Stimulated activated CD8-positive, alpha-beta memory T cell treated with anti-CD3 and anti-CD28 coated beads, Interleukin-15, amount 100 ng/mL, for 4 hours (primary cell): ENCODE measurements at places on chromosomes 13 and 19.

DNA sequence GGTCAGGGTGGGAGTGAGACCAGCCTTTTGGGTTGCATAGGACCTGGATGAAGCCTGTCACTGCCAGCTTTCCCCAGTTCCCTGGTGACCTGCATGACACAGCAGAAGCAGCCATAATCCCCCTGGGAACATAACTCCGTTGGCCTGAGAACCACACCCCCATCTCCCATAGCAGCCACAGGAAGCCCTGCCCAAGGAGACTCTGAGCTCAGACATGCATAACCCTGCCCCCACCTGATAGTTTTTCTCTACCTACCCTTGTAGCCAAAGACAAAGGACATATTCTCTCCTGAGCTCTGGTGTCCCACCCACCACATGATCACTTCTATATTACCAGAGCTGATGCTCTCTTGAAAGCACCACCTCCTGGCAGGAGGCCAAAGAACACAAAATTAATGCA, 413.5 kb upstream of the HTR2A start:
- no peak for DNase-seq

DNA sequence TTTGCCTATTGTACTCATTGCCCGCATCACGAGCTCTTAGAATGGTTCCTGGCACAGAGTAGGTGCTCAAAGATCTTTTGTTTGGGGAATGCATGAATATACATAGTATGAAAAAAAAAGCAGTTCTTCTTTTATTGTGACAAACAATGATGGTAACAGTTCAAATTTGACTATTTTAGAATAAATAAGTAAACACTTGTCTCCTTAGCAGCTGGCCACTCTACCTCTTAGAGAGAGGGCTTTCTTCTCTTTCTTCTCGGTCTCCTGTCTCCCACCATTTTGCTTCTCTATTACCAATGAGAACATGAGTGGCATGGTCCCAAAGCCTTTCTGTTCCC, 639 bp upstream of the SLAIN1 start:
- DNase-seq: no peak

DNA sequence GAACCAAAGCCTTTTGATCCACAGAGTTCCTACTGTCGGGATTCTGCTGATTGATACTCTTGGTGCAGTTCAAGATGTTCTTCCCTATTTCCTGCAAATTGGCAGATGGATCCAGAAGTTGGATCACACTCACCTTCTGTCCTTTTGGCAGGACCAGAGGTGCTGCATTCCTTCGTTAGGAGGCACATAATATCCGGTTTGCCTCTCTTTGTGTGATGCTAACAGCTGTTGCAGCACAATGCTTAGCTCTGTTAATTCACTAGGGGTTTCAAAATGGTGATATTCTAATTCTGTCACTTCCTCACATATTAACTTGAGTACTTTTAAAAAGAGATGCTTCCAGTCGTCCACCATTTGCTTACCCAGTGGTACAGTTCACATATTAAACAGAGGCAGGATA, 15.2 kb upstream of the CHST8 start:
- no peak for DNase-seq

DNA sequence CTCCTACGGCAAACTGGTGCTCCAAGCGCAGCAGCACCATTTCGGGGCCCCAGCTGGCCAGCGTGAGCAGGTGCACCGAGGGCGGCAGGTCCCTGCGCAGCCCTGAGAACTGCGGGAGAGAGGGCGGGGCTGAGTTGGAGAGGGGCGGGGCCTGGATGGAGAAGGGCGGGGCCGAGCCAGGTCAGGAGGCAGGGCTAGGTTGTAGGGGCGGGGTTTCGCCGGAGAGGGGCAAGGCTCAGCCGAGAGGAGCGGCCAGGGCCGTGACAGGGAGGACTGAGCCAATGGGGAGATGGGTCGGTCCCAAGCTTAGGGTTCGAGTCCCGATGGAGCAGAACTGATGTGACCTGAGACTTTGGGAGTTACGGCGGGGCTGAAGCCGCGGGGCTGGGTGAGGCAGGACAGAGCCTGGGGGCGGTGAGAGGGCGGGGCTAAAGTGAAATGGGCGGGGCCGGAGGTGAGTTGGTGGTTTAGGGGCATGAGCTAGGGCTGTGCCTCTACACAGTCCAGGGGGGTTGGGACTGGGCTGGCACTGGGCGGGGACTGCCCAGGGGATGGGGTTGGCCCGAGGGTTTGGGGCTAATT, 19.0 kb downstream of the MAN2B1 start:
- DNase-seq: no peak

DNA sequence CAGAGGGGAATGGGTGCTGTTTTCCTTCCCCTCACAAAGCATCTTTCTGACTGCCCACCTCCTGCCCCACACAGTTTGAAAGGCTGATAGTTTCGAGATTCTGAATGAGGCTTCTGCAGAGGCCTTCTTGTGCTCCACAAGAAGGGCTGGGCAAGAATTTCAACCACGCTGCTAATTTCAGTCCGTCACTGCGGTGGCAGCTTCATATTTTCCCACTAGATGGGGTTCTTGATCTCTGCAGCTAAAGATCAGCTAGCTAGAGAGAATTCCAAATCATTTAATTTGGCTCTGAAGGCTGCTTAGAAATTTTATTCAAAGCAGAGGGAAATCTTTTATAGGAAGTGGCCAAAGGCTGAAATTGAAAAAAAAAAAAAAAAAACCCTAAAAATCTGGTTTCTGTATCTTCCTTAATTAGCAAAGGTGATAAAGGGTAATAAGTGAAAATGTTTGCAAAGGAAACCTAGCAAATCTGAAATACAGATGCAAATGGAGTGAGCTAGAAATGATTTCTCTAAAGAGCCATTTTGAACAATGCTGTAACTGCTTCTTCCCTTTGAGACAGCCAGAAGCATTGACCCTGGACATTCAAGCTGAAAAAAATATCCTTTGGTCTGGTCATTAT, 38.0 kb upstream of the C13orf42 start:
- no peak for DNase-seq

DNA sequence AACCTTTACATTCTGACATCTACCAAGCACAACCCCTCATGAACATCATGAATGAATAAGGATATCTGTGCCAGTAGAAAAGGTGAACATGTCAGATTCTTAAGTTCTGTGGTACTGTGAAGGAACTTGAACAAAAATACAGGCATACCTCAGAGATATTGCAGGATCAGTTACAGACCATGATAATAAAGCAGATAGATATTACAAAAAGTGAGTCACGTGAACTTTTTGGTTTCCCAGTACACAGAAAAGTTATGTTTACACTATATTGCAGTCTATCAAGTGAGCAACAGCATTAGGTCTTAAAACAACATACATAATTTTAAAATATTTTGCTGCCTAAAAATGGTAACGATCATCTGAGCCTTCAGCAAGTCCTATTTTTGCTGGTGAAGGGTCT, 101.2 kb downstream of the DIAPH3 start:
- no peak for DNase-seq
